Glutamatergic neuron (in vitro differentiated cells): ENCODE measurements at places on chromosomes 4 and X. TPM values are rescaled to one million over a fixed set of nuclear protein-coding genes. Genes with fewer than 3 reads are reported as not detected.

DNA sequence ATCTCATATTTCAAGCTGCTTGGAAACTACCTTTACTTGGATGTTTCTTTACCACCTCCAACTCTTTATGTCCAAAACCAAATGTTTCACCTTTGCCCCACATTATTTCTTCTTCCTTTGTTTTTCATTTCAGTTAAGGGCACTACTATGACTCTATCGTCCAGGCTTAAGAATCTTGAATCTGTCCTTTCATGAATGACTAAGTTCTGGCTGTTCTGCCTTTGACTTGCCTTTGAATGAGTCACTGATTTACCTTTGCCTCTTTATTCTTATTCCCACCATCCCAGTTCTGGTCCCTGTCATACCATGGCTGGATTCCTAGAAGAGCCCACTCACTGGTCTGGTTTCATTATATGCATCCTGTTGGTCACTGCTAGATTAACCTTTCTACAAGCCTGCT is 30.6 kb upstream of the PLAC1 start:
- no peak for DNase-seq

DNA sequence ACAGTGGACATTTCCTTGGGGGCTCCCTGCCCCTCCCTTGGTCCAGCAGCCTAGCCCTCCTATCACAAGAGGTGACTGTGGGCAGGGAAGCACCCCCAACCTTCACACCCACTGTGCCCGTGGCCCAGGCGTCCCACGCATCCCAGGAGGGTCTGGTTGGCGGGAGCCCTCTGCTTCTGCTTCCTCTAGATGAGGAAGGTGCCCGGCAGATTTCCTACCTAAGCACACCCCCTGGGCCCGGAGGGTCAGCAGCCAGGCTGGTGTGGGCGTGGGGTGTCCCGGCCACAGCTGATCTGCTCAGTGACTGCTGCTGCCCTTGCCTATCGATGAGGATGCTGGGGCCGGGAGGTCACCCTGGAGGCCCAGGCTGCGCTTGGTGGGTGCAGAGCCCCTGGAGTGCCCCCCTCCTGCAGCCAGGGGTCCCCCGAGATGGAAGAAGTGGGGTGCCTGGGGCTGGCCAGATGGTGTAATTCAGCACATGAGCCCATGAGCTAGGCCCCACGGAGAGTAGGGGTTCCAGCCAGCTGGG is 12.2 kb downstream of the SH3BP2 start:
- no peak for DNase-seq

- no peak for DNase-seq
Measured at GRCh38 chrX:19728915-19729314, 158.5 kb downstream of the SH3KBP1 start.

GRCh38 chrX:57677132-57677858 is 2.8 kb downstream of the NLRP2B start:
- DNase-seq = no peak

- no peak for DNase-seq
Measured at GRCh38 chr4:80798082-80798481, 232.4 kb upstream of the BMP3 start.

EDA2R gene
- total RNA-seq = 6.3 TPM

REELD1 gene
- total RNA-seq = not detected

TCEAL7 gene
- 67.2 TPM for total RNA-seq

MAMLD1 gene
- 0.25 TPM for total RNA-seq

RENBP gene
- 16.1 TPM for total RNA-seq
